H1 (cell line): ENCODE measurements at places on chromosomes 5 and 9.

DNA sequence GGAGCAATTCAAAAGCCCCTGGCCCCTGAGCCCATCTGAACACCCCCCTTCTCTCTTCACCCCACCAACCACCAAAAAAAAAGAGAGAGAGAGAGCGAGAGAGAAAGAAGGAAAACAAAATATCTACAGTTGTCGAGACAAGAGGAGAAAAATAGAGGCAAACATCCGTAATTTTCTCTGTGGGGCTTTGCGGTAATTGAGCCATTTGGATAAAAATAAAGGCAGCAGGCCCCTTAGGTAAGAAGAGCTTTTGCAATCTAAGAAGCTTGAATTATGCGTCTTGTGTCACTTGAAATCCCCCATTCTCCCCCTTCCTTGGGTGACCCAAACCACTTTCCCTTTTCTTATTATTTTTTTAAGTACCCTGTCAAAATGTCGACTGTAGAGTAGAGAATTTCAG, 35.5 kb upstream of the FUBP3 start:
- DNase-seq: no peak

DNA sequence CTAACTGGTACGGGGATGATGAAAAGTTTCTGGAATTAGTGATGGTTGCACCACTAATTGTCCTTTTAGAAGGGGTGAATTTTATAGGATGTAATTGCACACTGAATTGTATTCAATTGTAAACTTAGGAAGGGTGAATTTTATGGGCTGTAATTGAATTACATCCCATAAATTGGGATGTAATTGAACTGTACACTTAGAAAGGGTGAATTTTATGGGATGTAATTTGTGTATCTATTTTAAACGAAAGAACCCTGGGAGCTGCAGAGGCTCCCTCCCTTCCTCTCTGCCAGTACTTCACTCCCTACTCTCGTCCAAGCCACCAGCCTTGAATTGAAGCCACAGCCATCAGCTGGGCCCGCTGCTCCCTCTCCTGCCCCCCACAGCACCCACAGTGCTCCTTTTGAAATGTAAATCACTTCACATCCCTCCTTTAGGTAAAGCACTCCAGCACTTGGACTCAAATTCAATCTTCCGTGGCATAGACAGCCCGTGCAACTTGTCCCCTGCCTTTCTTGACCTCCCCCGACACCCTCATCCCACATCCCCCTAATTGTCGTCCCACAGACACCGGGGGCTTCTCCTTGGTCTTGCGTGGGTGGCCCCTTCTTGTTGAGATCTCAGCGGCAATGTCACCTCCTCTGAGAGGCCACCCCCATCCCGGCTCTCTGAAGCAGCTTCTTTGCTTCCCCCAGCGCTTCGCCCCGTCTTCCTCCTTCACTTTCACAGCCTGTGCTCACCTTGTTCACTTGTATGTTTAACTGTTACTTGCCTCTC, 84.2 kb upstream of the HRH2 start:
- DNase-seq: peak; percentile 60

- no peak for DNase-seq
Measured at GRCh38 chr5:170143091-170143490, 37.4 kb downstream of the FOXI1 start.

GRCh38 chr5:89377767-89378455, 494.9 kb upstream of the MEF2C start:
- DNase-seq: no peak

GRCh38 chr9:100368672-100369071, 15.9 kb upstream of the TEX10 start:
- no peak for DNase-seq

GRCh38 chr9:30089428-30089827, 2295.0 kb upstream of the ACO1 start:
- no peak for DNase-seq

DNA sequence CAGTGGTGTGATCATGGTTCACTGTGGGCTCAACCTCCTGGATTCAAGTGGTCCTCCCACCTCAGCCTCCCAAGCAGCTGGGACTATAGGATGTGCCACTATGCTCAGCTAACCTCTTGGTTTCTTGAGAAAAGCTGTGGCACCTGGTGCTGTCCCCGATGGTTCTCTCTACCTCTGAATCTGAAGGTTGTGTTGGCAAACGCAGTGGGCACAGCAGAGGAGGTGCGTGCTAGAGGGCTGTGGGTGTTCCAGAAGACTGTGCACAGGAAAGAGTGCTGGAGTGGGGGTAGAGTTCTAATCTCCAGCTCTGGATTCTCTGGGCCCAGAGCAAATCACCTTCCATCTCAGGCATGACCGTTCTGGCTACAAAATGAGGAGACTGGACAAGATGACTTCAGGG, 12.5 kb downstream of the RGS3 start:
- peak; percentile 10 for DNase-seq

- DNase-seq: peak; percentile 76
Measured at GRCh38 chr5:15683332-15683731, 183.4 kb downstream of the FBXL7 start.

DNA sequence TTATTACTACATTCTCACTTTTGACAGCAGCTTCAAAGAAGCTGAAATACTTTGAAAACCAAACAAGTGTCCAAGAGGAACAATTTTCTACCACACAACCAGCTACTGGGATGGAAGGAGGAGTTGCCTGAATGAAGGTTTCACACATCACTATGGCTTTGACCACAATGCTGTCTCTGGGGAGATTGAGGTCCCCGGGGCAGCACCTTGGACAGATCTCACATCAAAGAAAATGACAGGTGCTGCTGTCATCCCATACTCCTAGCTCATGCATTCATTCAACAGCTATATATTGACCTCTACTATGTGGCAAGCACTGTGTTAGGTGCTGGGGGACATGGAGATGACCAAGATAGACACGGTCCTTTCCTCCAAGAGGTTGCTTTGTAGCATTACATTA, 233.2 kb upstream of the RASEF start:
- DNase-seq: no peak
